ENCODE measurements at places on chromosomes 7 and 10. TPM values are rescaled to one million over a fixed set of nuclear protein-coding genes. Genes with fewer than 3 reads are reported as not detected.

Gene NPTX2
- total RNA-seq, result not detected

Gene ELAPOR2
- total RNA-seq, result 5.1 TPM

Gene GPR158
- not detected for total RNA-seq

Gene PRLHR
- not detected for total RNA-seq

Gene GARS1
- 214 TPM for total RNA-seq

Gene LIPN
- 0.27 TPM for total RNA-seq

Gene GHRHR
- not detected for total RNA-seq

DNA sequence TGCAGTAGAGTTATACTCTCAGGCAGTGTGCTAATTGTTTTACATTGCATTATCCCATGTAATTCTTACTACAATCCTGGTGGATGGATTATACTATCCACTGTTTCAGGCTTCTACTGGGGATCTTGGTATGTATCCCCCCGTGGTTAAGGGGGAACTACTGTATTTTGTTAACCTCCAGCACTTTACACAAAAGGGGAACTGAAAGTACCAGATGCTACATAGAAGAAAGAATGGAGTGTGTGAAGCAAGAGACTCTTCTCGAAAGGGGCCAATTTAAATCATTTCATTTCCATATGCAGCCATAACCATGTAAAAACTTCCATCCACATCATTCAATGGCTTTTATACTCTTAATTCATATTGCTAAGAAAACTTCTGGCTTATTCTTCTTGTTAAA lies 69.4 kb downstream of the C1GALT1 start:
- DNase-seq, result no peak

GRCh38 chr7:97623333-97623732 lies 108.6 kb upstream of the TAC1 start:
- DNase-seq, result no peak

DNA sequence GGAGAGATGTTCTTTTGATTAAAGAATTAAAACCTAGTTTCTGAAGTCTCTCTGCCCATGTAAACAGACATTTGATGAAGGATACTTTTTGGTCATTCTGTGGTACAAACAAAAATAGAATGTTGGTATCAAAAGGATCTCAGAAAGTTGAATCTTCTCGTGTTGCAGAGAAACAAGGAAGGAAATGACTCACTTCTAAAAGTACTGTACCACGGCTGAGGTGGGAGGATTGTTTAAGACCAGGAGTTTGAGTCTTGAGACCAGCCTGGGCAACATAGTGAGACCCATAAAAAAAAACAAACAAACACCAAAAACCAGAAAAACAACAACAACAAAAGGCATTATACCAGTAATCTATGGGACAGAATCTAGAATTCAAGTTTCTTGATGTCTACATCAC lies 69.7 kb downstream of the PRSS58 start:
- DNase-seq, result no peak

GRCh38 chr10:116849248-116850057 lies at the start of gene ENO4:
Gene ENO4, plus strand, starts transcription at chr10:116849499. Its CDS starts 68 bp downstream, at chr10:116849567.
- DNase-seq, result peak; percentile 44

GRCh38 chr7:101739775-101740398 lies 77.5 kb upstream of the CUX1 start:
- DNase-seq, result no peak

DNA sequence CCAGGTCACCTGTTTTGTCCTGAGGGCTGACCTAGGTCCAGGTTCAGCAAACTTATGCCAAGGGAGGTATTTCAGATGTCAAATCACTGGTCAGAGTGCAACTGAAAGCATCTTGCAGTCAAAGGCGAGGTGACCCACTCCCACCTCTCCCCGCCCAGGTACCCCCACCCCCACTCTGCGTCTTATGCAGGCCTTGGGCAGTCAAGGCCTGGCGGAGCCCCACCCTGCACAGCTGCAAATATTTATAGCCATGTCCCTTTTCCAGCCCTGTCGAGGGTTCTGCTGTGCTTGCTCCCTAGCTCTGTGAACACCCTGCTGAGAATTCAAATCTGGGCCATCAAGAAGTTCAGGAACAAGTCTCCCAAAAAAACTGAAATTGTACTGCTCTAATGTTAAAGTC lies 40.6 kb upstream of the BMPR1A start:
- DNase-seq, result no peak

GRCh38 chr7:2666588-2667250 lies 21.3 kb upstream of the AMZ1 start:
- no peak for DNase-seq

GRCh38 chr7:130430841-130431666 lies 9.8 kb downstream of the CEP41 start:
- no peak for DNase-seq

DNA sequence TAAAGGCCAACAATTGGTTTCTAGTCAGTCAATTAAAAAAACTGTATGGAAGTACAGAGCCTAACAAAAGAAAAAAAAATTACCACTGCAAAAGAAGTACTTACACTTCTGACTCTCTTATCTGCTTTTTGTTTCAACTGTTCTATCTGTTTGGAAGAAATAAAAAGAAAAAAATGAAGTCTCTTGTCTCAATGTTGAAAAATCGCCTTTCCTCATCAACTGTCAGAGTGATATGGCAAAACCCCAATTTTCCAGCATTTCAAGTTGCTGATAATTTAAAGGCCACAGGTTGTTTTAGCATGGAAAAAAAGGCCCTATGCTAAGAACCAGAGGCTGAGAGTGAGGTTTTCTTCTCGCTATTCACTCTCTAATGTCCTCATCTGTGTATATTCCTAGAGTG lies 13.6 kb downstream of the ZDHHC6 start:
- no peak for DNase-seq

DNA sequence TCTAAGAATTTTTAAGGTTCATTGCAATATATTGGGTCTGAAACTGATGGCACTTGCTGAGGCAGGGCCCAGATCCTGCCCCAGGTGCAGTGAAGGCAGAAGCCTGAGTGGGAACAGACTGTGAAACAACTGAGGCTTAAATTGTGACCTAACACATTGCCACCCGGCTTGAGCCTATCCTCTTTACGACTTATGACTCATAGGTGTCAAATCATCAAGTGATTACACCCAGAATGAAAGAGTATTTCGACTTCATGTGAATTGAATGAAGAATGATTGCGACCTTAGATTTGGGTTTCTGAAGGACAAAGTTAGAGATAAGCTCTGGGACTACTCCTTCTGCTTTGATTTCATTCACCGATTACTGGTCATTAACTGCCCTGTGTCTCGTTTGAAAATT lies 200.9 kb downstream of the CREB5 start:
- no peak for DNase-seq

DNA sequence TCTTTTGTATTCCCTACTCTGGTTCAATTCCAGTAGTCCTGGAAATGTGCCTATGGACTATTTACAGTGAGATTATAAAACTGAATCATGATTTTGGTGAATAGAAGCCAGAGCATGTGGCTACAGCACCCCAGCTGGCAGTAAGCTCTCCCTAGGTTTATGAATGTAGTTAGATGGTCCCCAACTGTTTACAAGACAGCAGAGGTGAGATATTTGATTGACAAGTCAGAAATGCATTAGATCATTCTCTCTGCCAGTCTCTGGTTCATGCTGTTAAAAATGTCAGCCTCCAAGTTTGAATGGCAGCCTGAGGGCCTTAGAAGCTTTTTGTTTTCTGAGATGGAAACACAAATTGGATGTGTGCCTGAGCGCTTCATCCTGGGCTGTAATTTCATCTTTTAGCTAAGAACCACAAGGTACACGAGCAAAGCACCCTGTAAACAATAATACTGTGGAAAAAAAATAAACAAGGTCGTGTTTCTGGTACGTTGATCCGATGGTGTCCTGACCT lies 85.0 kb downstream of the BTRC start:
- DNase-seq, result no peak

- no peak for DNase-seq
Measured at GRCh38 chr7:44583146-44583865, 1.3 kb upstream of the TMED4 start.

- DNase-seq, result no peak
Measured at GRCh38 chr7:5437987-5438386, 14.4 kb upstream of the TNRC18 start.

GRCh38 chr7:85175217-85175616 lies 11.6 kb downstream of the SEMA3D start:
- DNase-seq, result no peak

GRCh38 chr7:140646931-140647647 lies 6.5 kb upstream of the DENND2A start:
- peak; percentile 27 for DNase-seq

- DNase-seq, result no peak
Measured at GRCh38 chr7:106999023-106999422, 45.5 kb upstream of the PRKAR2B start.

DNA sequence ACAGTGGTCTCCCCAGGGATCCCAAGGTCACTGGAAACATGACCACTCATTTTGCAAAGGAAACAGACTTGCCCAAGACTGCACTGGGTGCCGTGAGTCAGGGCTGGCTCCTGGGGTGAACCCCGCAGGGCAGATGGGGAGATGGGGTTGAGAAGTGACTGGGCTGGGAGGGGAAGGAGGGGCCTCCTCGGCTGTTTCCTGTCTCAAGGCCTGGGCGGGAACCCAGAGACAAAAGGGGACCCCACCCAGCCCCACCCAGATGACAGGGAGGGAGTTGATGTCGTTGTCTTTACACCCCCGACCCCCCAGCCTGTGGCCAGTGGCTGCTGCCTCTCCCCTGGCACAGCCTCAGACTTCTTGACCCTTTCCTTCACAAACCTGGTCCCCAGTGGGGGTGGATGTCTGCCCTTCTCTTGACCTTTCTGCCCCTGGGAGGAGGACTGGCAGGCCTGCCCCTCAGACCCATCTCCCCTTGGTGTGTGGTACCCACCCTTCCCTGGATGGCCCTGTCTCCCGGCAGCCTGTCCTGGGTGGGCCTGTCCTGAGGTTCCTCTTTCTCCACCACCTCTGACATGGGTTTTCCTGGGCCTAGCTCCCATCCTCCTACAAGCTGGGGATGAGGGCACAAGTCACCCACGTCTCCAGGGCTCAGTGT lies 1.4 kb downstream of the MYO1G start:
- DNase-seq, result no peak

DNA sequence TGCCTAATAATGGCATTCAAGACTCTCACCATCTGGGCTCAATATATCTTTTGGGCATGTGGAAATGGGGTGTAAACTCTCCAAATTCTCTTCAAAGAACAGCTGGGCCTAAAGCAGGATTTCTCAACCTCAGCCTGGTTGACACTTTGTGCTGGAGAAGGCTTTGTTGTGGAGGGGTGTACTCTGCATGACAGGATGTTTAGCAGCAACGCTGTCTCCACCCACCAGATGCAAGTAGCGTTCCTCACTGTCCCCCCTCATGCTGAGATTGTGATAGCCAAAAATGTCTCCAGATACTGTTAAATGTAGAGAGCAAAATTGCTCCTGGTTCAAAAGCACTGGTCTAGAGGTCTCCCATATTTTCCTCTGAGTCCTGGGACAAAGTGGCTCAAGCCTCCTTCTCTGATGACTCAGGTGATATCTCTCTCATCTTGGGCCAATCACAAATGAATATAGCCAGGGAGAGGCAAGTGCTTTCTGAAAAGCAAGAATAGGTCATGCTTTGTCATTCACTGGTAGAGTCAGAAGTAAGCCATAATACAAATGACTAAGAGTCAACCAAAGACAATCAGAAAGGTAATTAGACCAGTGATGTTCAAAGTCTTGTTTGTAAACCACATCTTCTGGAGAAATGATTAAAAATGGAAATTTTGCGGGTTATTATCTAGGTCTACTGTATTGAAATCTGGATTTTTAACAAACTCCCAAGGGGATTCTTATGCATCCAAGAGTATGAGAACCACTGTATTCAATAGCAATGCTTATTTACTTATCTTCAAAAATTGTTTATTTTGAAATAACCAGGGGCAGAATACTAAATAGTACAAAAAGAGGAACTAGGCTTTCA lies 330.8 kb downstream of the PTEN start:
- DNase-seq, result no peak
